ENCODE measurements at places on chromosomes 1 and 21.
A peak's percentile ranks its signal among the peaks of the same experiment; 100 is the strongest.

GRCh38 chr1:22539510-22540118 is 23.7 kb upstream of the EPHA8 start:
- no peak for DNase-seq

DNA sequence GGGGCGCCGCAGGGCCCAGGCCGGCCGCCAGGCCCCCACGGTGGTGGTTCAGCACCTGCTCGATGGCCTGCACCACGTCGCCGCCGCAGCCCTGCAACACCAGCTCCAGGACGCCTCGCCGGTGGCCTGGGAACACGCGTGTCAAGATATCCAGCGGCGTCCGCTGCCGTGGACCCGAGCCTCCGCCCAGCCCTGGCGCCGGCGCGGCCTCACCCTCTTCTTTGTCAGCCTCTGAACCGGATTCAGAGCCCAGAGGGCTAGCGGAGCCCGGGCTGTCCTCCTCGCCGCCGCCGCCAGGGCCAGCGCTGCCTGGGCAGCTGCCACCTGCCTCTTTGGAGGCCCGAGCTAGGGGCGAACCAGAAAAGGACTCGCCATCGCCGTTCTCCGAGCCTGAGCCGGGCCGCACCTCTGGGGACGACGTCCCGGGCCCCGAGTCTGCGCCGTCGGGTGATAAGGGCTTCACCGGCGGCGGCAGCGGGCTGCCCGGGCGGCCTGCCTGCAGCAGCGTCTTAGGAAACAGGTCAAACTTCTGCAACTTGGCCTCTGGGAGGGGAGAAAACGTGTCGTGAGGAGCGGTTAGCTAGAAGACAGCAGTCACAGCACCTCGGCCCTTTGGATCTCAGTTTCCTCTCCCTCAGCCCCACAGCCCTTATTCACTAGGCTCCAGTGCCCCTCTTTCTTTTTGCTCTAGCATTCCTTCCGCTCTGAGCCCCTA is 3.9 kb downstream of the DMRTA2 start:
- no peak for DNase-seq

DNA sequence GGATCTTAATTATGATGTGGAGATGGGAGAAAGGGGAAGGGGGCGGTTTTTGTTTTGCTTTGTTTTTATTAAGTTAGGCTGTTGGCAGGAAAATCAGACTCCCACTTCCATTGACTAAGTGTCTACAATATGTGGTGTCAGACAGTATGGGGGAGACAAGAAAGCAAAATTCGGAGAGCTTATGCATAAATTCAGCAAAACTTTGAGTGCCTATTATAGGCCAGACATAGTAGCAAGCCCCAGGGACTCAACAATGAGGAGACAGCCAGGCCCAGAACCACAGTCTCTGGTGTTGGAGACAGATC is 835 bp upstream of the TSPAN2 start:
- no peak for DNase-seq

DNA sequence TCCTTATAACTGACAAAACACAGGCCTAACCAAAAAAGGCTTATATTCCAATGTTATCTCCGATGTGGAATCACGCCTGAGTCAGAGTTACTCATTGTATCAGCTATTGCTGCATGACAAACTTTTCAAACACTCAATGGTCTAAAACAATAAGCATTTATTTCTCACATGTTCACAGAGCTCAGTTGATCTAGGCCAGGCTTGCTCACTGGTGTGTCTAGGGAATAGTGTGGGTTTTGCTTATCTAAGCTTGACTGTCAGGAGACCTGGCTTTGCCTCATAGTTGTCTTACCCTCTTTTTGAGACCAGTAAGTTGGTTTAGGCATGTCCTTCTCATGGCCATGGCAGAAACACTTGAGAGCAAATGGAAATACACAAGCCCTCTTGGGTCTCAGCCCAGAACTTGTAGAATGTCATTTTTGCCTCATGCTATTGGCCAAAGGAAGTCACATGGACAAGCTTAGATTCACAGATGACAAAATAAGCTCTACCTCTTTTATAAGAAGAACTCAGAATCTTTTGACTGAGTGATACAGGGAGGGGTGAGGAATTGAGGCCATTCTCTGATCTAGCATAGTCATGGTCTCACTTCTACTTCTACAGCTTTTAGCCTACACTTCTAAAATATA is 130.8 kb downstream of the HMCN1 start:
- no peak for DNase-seq

DNA sequence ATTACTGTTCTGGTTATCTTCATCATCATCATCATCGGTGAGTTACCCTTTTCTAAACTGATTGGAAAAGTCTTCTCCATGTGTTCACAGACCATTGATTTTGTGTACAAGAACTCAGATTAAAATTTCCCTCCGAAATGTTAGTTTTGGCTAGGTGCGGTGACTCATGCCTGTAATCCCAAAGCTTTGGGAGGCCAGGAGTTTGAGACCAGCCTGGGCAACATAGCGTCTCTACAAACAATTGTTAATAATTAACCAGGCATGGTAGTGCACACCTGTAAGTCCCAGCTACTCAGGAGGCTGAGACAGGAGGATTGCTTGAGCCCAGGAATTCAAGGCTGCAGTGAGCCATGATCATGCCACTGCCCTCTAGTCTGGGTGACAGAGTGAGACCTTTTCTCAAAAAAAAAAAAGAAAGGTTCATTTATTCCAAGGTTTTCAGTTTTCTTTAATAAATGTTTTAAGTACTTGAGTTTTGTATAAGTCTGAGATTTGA is 5.9 kb upstream of the PER3 start:
- DNase-seq, result no peak

DNA sequence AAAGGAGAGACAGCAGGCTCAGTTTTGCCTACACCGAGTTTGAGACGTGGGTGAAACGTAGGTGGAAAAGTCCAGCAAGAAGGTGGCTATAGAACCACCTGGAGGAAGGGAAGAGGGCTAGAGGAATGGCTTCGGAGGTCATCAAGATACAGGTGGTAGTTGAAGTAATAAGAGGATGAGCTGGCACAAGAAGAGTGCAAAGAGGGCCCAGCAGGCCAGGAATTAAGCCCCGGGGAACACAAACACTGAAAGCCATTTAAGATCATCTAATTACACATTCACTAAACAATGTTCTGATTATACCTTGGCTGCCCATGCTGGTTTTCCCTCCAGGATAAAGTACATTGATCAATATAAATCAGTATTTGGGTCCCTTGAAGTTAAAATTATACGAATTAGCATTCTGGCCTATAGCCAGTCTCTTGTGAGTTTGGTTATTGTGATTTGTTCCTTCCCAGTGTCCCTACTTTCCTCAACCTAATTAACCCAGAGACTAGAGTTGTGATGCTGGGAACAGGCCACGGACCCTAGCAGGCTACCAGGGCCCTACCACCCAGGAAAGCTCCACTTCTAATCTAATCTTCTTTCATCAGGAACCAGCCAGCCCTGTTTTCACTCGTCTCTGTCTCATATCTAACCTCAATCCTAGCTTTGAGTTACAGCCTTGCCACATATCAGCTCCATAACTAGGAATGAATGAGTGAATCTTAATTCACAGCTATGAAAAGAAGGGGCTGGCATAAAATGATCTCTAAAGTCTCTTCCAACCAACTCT is 26.4 kb upstream of the PPP1R15B start:
- no peak for DNase-seq

DNA sequence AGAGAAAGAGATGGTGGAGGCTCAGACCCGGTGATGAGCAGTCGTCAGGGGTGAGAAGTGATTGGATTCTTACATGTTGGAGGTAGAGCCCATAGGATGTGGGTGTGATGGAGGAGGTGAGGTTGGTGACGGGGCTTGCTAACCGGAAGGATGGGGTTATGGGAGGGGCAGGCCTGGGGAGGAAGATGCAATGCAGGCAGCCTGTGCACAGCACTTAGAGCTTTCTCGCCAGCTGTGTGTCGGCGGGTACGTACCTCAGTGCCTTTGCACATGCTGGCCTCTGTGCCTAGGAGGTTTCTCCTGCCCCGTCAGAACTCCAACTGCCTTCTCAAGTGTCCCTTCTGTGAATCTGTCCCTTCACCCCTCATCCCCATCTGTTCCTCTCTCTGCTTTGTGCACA is 2.9 kb upstream of the BSND start:
- DNase-seq, result peak; percentile 14

All from activated CD4-positive, alpha-beta T cell treated with anti-CD3 and anti-CD28 coated beads for 4 hours (primary cell).